ENCODE measurements at places on chromosomes 3 and 15. TPM values are rescaled to one million over a fixed set of nuclear protein-coding genes. Genes with fewer than 3 reads are reported as not detected.
A peak's percentile ranks its signal among the peaks of the same experiment; 100 is the strongest.

- DNase-seq = no peak
These were observed 330.5 kb upstream of the ROPN1 start for GRCh38 chr3:124322309-124322880.

DNA sequence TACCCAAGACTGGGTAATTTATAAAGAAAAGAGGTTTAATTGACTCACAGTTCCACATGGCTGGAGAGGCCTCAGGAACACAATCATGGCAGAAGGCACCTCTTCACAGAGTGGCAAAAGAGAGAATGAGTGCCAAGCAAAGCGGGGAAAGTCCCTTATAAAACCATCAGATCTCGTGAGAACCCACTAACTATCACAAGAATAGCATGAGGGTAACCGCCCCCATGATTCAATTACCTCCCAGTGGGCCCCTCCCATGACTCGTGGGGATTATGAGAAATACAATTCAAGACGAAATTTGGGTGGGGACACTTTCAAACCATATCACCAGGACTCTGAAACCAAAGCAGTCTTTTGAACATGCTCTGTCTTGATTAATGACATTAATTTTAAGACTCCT is 7.0 kb downstream of the RTP3 start:
- DNase-seq = no peak

- DNase-seq = no peak
These were observed 629.1 kb downstream of the MECOM start for GRCh38 chr3:169034401-169034800.

DNA sequence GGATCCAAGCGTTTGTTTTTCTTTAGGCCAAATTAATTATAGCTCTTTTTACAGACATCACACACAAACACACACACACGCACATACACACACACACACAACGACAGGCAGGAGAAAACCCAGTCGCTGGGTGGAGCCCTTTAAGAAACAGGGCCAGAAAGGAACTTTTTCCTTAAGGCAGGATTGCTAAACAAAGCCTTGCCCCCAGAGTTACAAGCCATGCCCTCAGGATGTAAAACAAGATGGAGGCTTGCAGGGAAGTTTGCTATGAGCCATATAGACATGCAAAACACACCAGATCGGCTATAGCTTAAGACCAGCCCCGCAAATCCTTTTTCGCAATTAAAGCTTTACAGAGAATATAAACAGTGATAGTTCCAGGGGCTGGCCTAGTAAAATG is 16.3 kb upstream of the IQCF2 start:
- no peak for DNase-seq

GRCh38 chr15:66188464-66188863 is 65.1 kb downstream of the MEGF11 start:
- DNase-seq = no peak

GRCh38 chr15:95059346-95059905 is 828.1 kb downstream of the MCTP2 start:
- no peak for DNase-seq

GRCh38 chr15:31200735-31201151 is 99.2 kb upstream of the TRPM1 start:
- peak; percentile 57 for DNase-seq

GRCh38 chr3:158248261-158248660 is 138.4 kb downstream of the RSRC1 start:
- no peak for DNase-seq

DNA sequence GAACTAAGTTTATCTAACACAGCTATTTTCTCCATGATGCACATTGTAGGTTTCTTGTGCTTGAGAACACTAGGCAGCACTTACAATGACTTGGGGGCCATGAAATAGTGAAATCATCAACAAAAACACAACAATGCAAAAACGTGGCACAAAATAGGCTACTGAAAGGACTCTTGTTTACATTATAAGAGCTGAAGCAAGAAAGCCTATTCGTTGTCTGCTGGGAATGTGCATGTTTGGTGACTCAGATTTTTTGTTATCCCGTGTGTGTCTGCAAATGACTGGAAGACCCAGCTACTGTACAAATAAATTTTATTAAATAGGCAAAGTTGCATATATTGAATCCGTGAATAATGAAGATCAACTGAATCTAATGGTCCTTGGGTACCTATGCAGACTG is 85.0 kb downstream of the TCF12 start:
- DNase-seq = no peak

The ACAP2 gene
- total RNA-seq = 38.2 TPM
